ENCODE measurements at places on chromosomes 7 and 10.

DNA sequence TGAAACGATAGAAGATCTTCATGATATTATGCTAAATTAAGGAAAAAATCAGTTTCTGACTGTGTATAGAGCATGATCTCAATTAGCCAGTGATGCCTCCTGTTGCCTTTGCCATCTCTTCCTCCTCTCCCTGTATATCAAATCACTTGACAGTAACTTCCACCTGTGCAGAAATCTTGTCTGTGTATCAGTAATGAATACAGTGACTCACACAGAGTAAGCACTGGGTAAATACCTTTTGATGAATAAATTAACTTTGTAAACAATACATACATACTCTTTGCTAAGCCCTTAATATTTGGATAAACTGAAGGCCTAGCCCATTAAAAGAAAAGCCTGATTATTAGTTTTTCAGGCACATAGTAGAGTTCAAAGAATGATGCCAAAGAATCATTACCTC is 610.6 kb upstream of the NRP1 start:
- no peak for DNase-seq

DNA sequence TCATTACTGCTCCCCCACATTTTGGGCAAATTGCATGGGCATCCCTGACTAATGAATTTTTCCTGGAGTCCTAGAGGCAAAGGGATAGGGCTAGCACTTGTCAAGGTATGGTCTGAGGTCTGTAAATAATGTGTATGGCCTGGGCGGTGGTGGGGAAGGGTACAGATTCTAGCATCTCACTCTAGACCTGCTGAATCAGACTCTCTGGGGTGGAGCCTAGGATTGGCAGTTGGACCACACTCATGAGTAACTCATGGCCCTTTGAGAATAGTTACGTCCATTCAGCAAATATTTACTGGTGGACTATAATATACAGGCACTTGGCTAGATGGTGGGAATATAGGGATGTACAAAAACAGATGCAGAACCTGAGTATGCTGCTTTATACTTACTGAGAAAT is 118.0 kb downstream of the CELF2 start:
- DNase-seq = no peak

DNA sequence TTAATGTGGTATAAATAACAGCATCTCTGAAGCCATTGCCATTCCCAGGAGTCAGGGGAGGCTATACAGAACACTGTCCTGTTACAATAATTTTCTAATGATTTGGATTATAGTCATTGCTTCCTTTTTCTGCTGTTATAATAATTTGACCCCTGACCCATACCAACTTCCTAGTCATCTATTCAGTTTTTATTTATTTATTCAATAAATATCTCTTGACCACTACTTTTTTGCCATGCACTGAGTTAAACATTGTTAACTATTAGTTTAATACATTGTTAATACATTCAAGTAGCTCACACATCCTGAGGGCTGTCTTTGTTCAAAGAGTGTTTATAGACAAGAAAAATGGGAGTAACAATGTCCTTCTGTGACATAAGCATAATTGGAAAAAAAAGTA is 235.5 kb upstream of the MEOX2 start:
- no peak for DNase-seq

- no peak for DNase-seq
Observed at GRCh38 chr10:50937230-50937907, 51.9 kb upstream of the A1CF start.

GRCh38 chr7:89238156-89238555 is 442.6 kb upstream of the TEX47 start:
- no peak for DNase-seq

DNA sequence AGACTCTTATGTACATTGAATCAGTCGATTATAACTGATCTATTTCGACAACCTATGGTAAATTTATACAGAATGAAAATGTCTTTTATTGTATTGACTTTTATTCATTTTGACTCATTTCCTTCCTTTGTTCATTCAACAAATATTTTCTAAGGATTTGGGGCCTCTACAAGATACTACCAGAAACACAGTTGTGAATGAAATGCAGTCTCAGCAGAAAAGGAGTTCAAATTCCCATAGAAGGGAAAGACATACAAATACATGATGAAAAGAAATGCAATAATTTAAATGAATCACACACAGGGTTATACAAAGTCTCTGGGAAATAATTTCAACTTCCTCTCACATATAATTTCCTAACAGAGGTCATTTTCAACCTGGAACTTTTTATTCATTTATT is 134.0 kb upstream of the SEMA3A start:
- no peak for DNase-seq

GRCh38 chr7:70694434-70694970 is 437.4 kb upstream of the GALNT17 start:
- no peak for DNase-seq

DNA sequence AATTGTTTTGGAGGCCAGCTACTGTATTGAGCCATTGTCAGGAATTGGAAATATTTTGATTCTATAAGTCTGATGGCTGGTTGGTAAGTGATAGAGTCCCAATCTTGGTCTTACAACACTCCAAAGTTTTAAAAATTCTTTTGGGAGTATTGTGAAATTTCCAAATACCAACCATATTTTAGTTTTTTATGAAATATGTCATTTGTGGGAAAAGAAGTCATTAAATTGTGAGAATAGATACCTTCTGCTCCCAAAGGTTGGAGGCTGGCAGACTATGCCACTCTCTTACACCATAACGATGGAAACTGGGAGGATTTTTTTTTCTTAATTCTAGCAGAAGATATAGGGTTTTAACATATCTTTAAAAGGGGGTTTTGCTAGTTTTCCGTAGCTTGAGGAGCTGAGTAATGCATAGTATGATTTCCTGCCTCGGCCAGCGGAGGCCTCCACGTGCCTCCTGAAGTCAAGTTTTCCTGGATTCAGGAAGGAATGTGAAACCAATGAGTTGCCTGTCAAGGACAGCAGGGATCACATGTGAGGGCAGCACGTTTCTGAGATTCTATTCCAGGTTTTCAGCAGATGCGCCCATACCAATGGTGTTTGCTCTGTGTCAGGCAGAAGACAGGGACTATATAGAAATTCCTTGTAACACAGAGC is 92.2 kb upstream of the LAMB4 start:
- DNase-seq = no peak

DNA sequence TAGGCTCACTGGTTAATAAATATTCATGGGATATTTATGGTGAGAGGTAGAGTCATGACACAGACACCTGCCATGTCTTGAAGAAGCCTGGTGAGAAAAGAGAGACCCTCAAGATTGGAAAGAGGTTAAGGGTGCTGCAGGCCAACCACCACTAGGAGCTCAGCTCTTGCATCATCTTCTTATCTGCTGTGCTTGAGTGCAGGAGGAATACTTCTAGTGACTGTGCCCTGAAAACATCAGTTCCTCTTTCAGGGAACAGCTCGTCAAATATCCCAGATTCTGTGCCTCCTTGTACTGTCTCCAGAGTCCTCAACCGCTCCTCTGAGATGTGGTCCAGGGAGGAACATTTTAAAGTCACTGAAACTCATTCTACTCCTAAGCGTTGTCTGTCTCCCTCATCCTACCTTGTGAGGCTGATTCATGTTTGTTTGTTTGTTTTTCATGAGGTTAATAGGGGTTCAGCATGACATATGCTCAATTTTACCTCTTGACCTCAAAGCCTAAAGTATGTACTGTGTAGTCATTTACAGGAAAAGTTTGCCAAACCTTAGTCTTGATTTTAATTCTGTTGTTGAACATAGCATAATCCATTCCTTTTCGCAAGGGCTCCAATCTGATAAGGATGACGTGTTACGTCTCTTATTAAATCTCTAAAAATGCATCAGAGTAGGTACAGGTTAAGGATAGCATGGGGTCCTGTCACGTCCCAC is 293.1 kb downstream of the C7orf25 start:
- no peak for DNase-seq

- DNase-seq = no peak
Observed at GRCh38 chr7:28458732-28459131, 46.4 kb downstream of the CREB5 start.

- DNase-seq = no peak
Observed at GRCh38 chr7:24877790-24878311, 102.1 kb downstream of the OSBPL3 start.

DNA sequence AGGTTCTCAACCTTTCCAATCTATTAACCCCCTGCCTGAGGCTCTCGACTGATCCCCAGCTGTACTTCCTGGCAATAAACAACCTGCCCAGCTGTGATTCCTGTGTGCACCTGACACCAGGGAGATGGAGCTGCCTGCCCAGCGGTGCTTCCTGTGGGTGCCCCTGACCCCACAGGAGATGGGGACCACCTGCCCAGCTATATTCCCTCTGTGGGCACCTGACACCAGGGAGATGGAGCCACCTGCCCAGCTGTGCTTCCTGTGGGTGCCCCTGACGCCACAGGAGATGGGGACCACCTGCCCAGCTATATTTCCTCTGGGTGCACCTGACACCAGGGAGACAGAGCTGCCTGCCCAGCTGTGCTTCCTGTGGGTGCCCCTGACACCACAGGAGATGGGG is 184.0 kb downstream of the DIP2C start:
- DNase-seq = no peak

DNA sequence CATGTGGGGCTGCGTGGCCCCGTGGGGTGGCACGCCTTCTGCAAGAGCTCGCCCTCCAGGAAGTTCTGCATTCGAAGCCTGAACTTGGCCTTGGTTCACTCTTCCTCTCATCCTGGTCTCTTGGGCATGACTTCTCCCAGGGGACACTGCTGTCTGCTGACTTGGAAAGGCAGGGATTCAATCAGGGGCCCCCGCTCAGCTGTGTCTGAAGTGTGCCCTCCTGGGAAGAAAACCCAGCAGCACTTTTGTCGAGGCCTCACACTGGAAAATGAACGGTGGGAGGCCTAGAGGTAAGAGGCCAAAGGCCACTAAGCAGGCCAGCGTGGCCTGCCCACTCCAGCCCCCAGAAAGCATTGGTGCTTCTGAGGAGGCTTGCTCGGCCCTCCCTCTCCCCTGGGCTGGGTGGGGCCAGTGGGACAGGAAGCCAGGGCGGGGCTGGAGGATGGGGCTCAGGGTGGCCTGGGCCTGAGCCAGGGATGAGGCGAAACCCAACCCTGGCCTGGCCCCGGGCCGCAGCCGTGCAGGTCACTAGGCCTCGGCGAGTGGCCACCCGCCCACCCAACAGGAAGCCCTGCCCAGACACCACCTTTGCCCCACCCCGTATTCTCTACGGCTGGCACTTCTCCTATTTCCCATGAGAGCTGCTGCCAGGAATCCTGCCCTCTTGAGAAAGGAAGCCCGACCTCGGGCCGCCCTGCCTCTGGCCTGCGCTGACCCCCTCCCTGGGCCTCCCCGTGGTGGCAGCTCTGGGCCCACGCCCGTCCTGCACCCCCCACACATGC is 81.1 kb downstream of the ZMIZ1 start:
- DNase-seq = no peak

DNA sequence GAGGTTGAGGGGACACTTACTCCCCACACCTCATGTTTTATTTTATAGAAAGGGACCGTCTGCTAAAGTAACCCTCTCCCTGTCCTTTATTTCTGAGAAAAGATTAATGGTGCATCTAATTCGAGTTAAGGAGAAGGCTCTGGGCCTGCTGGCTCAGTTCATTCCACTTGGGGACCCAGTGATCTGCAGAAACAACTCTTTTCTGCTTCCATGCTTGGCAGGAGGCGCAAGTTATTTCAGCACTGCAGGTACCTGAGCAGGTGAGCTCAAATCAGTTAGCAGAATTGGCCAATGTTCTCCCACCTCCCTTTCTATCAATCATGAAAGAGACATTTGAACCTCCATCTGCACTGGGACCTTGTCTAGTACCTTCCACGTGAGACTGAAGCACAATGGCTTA is 396.1 kb downstream of the SFMBT2 start:
- DNase-seq = no peak

DNA sequence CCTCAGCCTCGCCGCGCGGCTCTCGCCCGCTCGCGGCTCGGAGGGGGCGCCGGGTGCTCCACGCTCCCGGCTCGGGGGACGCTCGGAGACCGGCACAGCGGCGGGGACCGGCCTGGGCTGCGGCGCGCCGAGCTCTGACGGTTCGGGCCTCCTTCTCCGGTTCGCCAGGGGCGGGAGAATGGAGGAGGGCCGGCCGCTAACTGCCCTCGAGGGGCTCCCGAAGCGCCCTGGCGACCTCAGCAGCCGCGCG is 232 bp upstream of the GRID1 start:
- no peak for DNase-seq

DNA sequence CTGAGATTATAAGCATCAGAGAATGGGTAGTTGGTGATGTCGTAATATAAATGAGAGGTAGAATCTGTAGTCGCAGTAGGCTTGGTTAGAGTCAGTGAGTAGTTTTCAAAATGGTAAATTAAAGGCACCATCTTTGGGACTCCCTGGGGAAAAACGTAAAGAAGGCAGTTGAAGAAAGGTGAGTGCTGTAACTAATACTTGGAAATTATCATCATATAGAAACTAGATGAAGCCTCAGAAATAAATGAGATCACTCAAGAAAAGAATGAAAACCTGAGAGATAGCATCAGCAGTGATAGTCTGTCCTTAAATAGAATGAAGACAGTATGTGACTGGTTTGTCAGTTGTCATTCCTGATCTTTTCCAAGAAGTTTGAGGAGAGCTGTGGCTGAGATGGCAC is 23.8 kb downstream of the PALS2 start:
- no peak for DNase-seq

DNA sequence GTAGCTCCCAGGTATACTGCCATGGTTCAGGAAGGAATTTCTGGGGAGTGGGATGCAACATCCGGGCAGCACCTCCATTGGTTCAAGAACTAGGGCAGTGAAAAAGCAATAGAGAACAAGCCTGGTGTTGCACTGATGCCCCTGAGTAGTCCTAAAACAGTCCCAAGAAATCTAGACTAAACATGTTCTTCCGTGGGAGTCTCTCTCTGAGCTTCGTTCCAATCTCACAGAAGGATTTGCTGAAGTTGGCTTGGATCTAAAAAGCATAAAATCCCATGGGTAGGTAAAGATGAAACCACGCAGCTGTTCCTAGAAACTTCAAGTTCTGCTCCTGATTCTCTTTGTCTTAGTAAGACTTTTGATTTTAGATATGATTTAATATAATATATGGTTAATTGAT is 154.5 kb downstream of the PLXDC2 start:
- DNase-seq = no peak

GRCh38 chr7:131905471-131905973 is 349.1 kb upstream of the PODXL start:
- DNase-seq = no peak

DNA sequence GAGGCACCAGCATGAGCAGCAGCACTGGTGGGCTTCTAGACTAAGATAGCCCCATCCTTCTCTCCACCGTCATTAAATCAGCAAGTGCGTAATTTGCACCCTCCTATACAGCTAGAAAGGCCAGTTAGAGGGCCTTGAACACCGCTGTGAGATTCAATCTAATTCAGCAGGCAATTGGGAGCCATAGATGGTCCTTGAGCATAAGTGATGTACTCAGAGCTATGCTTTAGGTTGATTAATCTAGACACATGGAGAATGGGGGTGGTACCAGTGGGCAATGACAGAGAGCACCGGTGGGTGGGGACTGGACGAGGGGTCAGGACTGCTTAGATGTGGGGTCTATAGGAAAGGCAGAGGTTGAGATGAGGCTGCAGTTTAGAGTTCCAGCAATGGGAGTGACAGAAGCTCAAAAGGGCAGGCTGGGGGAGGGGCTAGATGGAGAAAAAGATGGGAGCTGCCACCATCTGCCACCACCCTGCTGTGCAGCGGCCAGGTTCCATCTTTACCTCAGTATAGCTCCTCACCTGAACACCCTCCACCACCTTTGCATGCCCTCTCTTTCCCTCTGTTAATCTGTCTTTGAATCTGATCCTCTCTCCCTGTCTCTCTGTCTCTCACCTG is 87.3 kb downstream of the C10orf105 start:
- DNase-seq = no peak

GRCh38 chr7:128076796-128077271 is 45.6 kb upstream of the LRRC4 start:
- no peak for DNase-seq
